Activated CD4-positive, alpha-beta T cell treated with anti-CD3 and anti-CD28 coated beads, Interleukin-2, amount 50 U/mL, for 1 hour (primary cell): ENCODE measurements at places on chromosomes 16 and 17.

GRCh38 chr16:19963301-19963700 is 78.7 kb upstream of the GPRC5B start:
- DNase-seq, result no peak

DNA sequence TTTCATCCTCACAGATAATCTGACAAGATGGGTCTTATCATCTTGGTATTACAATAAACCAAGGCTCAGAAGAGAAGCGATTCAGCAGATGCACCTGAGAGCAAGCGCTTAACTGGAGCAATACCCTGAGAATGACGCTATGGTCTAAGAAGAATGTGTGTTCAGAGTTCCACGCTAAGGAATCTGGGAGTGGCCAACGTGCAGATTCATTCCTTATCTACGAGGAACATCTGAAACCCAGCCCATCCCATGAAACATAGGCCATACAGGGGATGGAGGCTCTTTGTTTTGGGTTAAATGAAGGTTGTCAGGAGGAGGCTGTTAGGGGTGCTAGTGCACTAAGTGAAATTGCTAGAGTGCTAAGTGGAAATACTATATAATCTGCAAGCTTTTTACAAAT is 28.5 kb upstream of the KDM8 start:
- no peak for DNase-seq

DNA sequence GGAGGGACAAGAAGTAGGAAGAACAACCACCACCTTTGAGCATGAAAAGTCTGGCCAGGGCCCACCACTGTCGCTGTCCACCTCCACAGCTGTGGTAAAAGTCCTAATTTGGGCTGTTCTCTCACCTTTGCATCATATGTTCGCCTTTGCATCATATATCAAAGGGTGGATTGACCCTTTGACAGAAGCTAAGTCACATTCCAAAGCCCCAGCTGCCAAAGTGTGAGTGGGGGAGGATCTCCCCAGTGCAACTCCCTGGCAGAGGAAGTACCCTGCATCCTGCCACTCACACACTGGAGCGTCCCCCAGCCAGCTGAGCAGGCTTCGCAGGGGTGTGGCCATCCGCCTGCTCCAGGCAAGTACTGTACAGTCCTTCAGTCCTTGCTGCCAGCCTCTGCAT is 12.7 kb upstream of the SPECC1 start:
- no peak for DNase-seq

GRCh38 chr17:68878226-68878885 is 76.8 kb downstream of the ABCA8 start:
- no peak for DNase-seq

DNA sequence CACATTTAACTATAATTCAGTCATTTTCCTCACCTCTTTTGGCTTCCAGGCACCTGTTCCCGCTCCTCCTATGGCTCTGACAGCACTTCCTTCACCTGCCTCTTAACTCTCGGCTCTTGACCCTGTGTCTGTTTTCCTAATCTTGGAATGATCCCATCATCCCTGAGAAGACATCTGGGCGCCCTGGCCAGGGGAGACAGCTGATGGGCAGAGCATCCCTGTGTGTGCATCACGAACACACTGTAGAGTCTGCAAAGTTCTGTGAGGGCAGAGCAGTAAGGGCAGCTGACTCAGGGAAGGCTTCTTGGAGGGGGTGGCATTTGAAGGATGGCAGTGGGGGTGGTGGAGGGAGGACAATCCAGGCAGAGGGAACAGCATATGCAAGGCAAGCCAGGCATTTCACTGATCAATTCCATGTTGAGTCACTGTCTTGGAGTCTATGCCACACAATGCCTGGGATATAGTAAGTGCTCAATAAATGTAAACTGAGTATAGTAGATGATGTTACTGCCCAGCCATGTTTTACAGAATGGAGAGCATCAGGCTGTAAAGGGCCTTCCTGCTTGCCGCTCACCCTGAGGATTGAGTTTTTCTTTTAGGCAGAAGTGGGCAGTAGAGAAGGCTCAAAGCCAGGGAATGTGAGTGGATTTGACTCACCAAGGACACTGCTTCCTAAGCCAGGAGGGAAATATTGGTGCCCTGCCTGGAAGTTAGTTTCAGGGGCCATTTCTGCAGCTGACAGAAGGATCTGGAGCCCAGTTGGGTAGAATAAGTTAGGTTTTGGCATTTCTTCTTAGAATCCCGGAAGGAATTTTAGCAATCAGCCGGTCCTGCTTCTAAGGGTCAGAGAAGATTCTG is 5.8 kb upstream of the RAB11FIP4 start:
- no peak for DNase-seq

DNA sequence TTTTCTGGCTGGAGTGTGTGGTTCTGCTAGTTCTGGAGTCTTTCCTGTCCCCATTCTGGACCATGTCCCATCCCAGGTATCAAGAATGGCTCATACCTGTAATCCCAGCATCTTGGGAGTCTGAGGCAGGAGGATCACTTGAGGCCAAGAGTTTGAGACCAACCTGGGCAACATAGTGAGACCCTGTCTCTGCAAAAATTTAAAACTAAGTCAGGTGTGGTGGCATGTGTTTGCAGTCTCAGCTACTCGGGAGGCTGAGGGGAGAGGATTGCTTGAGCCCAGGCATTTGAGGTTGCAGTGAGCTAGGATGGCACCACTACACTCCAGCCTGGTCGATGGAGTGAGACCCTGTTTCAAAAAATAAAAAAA is 15.3 kb upstream of the WNT3 start:
- DNase-seq, result no peak

DNA sequence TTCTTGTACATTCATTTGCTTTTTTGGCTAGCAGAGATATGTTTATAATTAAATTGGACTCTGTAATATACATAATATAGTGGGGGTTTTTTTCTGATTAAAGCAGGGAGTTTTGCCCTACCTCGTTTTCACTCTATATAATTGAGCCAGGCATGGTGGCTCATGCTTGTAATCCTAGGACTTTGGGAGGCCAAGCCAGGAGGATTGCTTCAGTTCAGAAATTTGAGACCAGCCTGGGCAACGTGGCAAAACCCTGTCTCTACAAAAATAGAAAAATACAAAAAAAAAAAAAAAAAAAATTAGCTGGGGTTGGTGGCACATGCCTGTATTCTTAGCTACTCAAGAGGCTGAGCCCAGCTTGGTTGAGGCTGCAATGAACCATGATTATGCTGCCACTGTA is 42.2 kb downstream of the PAFAH1B1 start:
- DNase-seq, result no peak
